Neural crest cell (in vitro differentiated cells): ENCODE measurements at places on chromosomes 4 and X. TPM values are rescaled to one million over a fixed set of nuclear protein-coding genes. Genes with fewer than 3 reads are reported as not detected.

DNA sequence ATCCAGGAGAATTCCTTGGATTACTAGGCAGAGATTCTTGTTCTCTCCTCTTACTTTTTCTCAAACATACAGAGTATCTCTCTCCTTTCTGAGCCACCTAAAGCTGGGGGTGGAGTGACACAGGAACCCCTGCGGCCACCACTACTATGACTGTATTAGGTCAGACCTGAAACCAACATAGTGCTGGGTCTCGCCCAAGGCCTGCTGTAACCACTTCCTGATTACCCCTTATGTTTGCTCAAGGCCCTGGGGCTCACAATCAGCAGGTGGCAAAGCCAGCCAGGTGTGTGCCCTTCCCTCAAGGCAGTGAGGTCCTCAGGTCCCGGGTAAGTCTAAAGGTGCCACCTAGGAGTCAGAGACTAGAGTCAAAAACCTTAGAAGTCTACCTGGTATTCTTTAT is 166.4 kb downstream of the PARM1 start:
- H3K27ac ChIP-seq = no peak overlapping the region
- H3K4me1 ChIP-seq = no peaks in the 10 kb centered on the region
- H3K27me3 ChIP-seq = no peaks in the 10 kb centered on the region
- no peak for DNase-seq

GRCh38 chrX:23364416-23364815 is 29.8 kb downstream of the PTCHD1 start:
- H3K27me3 ChIP-seq = peaks cover 28% of the 10 kb centered on the region
- H3K36me3 ChIP-seq = no peaks in the 10 kb centered on the region

DNA sequence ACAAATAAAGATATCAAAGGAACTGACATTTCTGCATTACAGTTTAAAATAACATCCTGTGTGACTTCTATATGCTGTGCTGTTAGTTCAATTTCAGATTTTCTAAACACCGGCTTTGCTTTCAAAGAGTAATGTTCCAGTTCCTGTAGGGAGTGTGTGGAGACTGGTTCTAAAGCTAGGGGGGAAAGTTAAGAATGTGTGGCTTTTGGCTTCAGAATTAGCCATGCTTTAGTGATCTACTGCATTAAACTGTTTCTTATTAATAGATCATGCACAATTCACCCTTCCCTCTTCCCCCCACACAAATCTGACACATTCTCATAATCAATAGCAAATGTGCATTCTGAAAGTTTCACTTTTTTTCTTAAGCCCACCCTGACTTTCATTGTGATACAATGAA is 32.0 kb upstream of the DKK2 start:
- no peaks in the 10 kb centered on the region for H3K27me3 ChIP-seq
- DNase-seq = no peak
- no peaks in the 10 kb centered on the region for H3K36me3 ChIP-seq
- no peaks in the 10 kb centered on the region for H3K4me1 ChIP-seq
- H3K4me3 ChIP-seq = no peak overlapping the region
- no peak overlapping the region for H3K27ac ChIP-seq

PIR gene
- 53.4 and 58.4 TPM in 2 replicates for total RNA-seq

GRCh38 chr4:7698584-7698983 is 241.1 kb downstream of the AFAP1 start:
- H3K27ac ChIP-seq = no peak overlapping the region
- no peaks in the 10 kb centered on the region for H3K27me3 ChIP-seq
- no peak overlapping the region for H3K4me3 ChIP-seq
- H3K36me3 ChIP-seq = no peaks in the 10 kb centered on the region

SERPINA7 gene
- total RNA-seq = not detected in 2 replicates

- H3K36me3 ChIP-seq = no peaks in the 10 kb centered on the region
- no peaks in the 10 kb centered on the region for H3K27me3 ChIP-seq
- H3K4me3 ChIP-seq = no peak overlapping the region
- H3K27ac ChIP-seq = no peak overlapping the region
These were observed 683.8 kb upstream of the PABPC4L start for GRCh38 chr4:134885436-134885835.

MAGEA9B gene
- total RNA-seq = not detected in 2 replicates

GRCh38 chrX:118751950-118752783 is 24.8 kb downstream of the IL13RA1 start:
- H3K36me3 ChIP-seq = peaks cover 12% of the 10 kb centered on the region
- H3K27ac ChIP-seq = no peak overlapping the region
- no peaks in the 10 kb centered on the region for H3K27me3 ChIP-seq
- no peak for DNase-seq
- no peak overlapping the region for H3K4me3 ChIP-seq
- peaks cover 4% of the 10 kb centered on the region for H3K4me1 ChIP-seq

GRCh38 chr4:113221990-113222389 is 172.5 kb downstream of the ANK2 start:
- peaks cover 12% of the 10 kb centered on the region for H3K4me1 ChIP-seq
- no peak overlapping the region for H3K27ac ChIP-seq
- no peak overlapping the region for H3K4me3 ChIP-seq
- no peaks in the 10 kb centered on the region for H3K27me3 ChIP-seq
- peaks cover 5% of the 10 kb centered on the region for H3K36me3 ChIP-seq

GRCh38 chrX:54807524-54808108 is at the start of gene MAGED2:
MAGED2 (plus strand) TSS chrX:54807745; CDS start chrX:54809332, 1,587 bp downstream.
- H3K36me3 ChIP-seq = peaks cover 20% of the 10 kb centered on the region
- H3K4me1 ChIP-seq = peaks cover 21% of the 10 kb centered on the region
- peak within 1 kb of the TSS; percentile 99 for H3K4me3 ChIP-seq
- peak within 1 kb of the TSS; percentile 98 for H3K27ac ChIP-seq
- H3K27me3 ChIP-seq = peaks cover 6% of the 10 kb centered on the region

GRCh38 chr4:123110147-123110546 is 187.8 kb upstream of the NUDT6 start:
- no peak overlapping the region for H3K27ac ChIP-seq
- peaks cover 5% of the 10 kb centered on the region for H3K4me1 ChIP-seq
- no peaks in the 10 kb centered on the region for H3K36me3 ChIP-seq
- H3K4me3 ChIP-seq = no peak overlapping the region

IDS gene
- 25.3 and 28.6 TPM in 2 replicates for total RNA-seq

GALNT7 gene
- total RNA-seq = 34.5 and 36.2 TPM in 2 replicates

GRCh38 chrX:69988955-69989394 is 60.8 kb downstream of the AWAT2 start:
- DNase-seq = no peak
- H3K36me3 ChIP-seq = peaks cover 3% of the 10 kb centered on the region
- no peak overlapping the region for H3K4me3 ChIP-seq
- H3K27me3 ChIP-seq = no peaks in the 10 kb centered on the region
- H3K4me1 ChIP-seq = no peaks in the 10 kb centered on the region

DNA sequence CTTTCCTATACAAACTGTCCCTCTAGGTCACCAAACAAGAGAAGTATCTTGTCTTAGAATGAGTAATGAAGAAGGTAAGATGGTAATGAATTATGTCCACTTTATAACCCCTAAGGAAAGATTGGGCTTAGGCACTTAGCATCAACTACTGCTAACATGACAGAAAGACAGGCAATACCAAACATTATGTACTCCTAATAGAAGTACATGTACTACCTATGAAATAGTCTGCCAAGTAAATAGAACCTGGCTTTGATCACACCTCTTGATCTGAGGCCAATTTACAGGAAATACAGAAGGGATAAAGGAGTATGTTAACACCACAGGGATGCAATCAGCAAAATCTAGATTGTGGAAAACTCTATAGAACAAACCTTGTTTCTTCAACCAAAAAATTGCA is 14.1 kb upstream of the PCYT1B start:
- H3K36me3 ChIP-seq = no peaks in the 10 kb centered on the region
- no peak overlapping the region for H3K4me3 ChIP-seq
- DNase-seq = no peak
- peaks cover 24% of the 10 kb centered on the region for H3K4me1 ChIP-seq
- H3K27ac ChIP-seq = no peak overlapping the region

- peaks cover under 1% of the 10 kb centered on the region for H3K4me1 ChIP-seq
- no peaks in the 10 kb centered on the region for H3K36me3 ChIP-seq
These were observed 149.8 kb upstream of the NOCT start for GRCh38 chr4:138865765-138866164.

- no peak overlapping the region for H3K4me3 ChIP-seq
- H3K4me1 ChIP-seq = peaks cover 10% of the 10 kb centered on the region
- H3K27ac ChIP-seq = no peak overlapping the region
These were observed 38.6 kb downstream of the COL4A6 start for GRCh38 chrX:108399418-108400165.

CASP3 gene
- 39.6 and 46.8 TPM in 2 replicates for total RNA-seq

IL2RG gene
- not detected in 2 replicates for total RNA-seq
